ENCODE measurements at places on chromosomes 2 and 18. TPM values are rescaled to one million over a fixed set of nuclear protein-coding genes. Genes with fewer than 3 reads are reported as not detected.

Gene TNFRSF11A
- total RNA-seq, result 9.3 TPM

Gene CD8B2
- 0.11 TPM for total RNA-seq

Gene COL4A4
- not detected for total RNA-seq

Gene PCARE
- total RNA-seq, result not detected

Gene TMEM200C
- total RNA-seq, result not detected

Gene VWC2L
- total RNA-seq, result not detected

Gene WDR35
- 6.2 TPM for total RNA-seq

Gene SCTR
- total RNA-seq, result not detected

Gene HOXD13
- not detected for total RNA-seq

Gene POTEJ
- not detected for total RNA-seq

Gene CREG2
- total RNA-seq, result not detected

DNA sequence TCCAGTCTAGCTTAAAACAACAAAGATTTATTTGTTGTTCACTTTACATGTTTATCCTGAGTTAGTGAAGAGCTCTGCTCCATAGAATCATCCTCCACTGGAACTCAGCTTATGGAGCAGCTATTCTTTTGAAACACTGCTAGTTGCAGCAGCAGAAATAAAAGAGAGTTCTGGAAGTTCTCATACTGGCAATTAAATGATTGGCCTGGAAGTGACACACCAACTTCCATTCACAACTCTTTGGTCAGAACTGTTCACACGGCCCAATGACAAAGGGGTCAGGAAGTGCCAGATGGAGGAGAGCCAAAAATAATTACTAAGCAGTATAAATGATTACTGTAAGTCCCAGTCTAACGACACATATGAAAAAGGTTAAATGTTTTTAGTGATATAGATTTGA lies 39.1 kb downstream of the FBXO11 start:
- DNase-seq, result no peak

DNA sequence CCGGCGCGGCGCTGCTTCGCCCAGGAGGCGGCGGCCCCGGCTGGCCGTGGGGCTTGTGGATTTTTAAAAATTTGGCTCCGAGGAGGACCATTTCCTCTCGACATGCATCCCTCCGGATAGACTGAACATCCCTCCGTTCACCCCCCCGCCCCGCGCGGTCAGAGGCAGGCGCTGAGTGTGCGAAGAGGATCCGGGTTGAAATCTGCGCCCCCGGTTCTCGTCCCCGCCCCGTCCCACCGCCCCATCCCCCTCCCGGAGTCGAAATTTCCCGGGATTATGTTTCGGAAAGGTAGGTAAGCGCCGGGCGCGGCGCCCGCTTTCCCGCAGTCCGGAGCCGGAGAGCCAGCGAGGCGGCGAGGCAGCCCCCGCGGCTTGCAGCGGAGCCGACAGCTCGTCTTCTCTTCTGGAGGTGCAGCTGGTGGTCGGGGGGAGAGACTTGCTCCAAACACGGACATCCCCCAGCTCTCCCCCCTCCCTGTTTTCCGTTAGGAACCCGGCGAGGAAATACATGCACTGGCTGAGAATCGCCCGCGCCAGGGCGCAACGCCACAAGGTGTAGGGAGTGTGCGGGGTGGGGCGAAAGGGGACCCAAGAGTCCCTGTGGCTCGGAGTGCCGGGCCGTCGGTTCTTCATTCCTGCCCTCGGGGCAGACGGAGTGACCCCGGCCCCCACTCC lies at the start of gene PRKCE:
Gene PRKCE (plus strand): TSS at position 261 of the 675 bp plus-strand sequence.
- peak; percentile 72 for DNase-seq

GRCh38 chr2:43605079-43605655 lies 9.3 kb upstream of the THADA start:
- peak; percentile 60 for DNase-seq

DNA sequence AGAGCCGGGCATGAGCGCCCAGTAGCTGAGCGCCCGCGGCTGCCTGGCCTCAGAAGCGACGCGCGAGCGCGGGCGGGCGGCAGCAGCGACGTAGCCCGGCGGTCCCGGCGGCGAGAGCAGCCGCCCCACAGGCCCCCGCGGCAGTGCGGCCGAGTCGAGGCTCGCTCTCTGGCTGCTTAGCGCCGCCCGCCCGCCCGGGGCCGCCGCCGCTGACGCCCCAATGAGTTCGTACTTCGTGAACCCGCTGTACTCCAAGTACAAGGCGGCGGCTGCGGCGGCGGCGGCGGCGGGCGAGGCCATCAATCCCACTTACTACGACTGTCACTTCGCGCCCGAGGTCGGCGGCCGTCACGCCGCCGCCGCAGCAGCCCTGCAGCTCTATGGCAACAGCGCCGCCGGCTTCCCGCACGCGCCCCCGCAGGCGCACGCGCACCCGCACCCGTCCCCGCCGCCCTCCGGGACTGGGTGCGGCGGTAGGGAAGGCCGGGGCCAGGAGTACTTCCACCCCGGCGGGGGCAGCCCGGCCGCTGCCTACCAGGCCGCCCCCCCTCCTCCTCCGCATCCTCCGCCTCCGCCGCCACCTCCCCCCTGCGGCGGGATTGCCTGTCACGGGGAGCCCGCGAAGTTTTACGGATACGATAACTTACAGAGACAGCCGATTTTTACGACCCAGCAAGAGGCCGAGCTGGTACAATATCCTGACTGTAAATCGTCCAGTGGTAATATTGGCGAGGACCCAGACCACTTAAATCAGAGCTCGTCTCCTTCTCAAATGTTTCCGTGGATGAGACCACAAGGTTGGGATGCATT lies 847 bp downstream of the HOXD8 start:
- DNase-seq, result peak; percentile 54

DNA sequence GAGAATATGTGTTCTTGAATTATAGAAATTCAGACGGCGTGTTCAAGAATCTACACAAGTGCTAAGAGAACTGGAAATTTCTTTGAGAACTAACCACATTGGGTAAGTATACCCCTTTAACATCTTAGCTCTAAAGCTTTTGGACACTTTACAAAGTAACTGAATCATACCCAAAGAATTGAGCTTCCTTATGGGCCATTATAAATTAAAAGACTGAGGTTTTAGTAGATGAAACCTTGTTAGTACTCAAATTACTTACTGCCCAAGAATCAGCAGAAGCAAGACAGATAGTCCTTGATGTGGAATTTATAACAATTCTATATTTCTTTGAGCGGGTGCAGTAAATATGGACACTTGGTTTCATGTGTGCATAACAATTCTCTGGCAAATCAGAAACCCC lies 168.3 kb downstream of the PRPF40A start:
- no peak for DNase-seq

- no peak for DNase-seq
Measured at GRCh38 chr2:47161475-47161874, 6.4 kb upstream of the STPG4 start.

DNA sequence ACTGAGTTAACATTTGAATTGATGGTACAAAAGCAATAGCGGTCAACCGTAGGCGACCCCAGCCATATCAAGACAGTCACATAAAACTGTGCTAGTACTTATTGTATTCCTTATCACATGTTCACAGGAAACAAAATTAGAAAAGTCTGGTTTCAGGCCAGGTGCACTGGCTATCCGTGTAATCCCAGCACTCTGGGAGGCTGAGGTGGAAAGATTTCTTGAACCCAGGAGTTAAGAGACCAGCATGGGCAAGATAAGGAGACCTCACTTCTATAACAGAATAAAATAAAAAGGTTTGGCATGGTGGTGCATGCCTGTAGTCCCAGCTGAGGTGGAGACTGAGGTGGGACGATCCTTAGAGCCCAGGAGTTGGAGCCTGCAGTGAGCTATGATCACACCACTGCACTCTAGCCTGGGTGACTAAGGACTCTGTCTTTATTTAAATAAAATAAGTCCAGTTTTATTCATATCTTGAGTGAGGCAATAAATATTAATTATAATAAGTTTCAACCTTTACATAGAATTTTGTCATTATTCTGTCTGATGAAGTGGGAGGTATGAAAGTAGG lies 84.1 kb upstream of the RGPD4 start:
- DNase-seq, result no peak

GRCh38 chr2:210399440-210400041 lies 77.0 kb downstream of the LANCL1 start:
- DNase-seq, result no peak

DNA sequence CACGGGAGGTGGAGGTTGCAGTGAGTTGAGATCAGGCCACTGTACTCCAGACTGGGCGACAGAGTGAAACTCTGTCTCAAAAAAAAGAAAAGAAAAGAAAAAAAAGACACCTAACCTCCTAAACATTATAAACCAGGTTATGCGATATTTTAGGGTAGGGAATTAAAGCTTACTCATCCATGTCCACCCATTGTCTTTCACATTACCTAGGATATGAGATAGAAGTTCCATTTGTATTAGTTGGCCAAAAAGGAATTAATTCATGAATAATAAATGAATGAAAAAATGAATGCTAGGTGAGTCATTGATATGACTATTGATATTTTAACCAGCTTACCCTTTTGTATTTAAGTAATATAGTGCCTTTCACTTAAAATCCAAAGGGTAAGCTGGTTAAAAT lies 132.9 kb downstream of the FAM161A start:
- no peak for DNase-seq

DNA sequence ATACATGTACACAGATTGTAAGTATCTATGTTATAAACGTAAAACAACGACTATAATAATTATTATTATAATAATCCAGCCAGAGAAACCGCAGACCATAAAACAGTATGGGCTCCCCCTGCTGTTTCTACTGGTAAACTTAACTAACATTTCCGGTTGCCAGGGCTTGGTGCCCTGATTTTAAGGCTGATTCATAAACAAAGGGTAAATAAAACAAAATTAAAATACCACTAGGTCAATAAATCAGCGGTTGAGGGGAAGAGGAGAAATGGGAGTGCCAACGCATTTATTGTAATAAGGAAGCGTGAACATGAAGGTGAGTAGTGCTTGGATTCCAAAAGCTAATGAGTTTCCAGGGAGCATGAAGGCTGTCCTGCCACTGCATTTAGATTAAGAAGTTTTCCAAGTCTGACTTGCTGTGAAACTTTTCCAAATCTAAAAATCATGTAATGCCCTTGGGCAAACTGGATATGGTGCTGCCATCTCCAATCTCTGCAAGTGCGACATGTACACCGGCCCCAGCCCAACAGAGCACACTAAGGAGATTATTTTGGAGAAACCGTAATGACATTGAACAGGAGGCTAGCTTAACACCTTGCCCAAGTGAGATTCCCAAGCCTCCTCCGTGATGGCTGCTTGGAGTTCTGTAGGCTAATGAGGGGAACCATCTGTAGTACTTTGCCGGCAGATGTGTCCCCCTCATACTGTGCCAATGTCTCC lies 50.7 kb upstream of the HNRNPA3 start:
- DNase-seq, result peak; percentile 22

- DNase-seq, result no peak
Measured at GRCh38 chr2:206368933-206369569, 74.3 kb upstream of the ADAM23 start.

- no peak for DNase-seq
Measured at GRCh38 chr2:3107567-3107966, 270.1 kb downstream of the EIPR1 start.

- DNase-seq, result no peak
Measured at GRCh38 chr2:17319090-17319489, 199.2 kb downstream of the RAD51AP2 start.

DNA sequence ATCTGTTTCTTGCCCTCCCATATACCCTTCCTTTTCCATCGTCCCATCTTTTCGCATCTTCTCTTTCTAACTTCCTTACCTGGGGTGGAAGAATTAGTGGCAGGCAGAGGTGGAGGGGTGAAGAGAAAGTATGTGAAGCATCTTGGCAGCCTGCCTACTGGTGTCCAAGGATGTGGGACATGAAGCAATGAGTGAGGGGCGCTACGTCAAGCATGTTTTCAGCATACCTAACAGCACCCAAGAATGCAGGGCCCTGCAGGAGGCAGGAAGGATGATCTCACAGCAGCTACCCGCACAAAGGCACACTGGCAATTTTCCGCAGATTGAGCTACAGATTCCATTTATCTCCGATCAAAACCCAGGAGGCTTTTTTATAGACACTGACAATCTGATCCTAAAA lies 42.2 kb downstream of the METTL4 start:
- DNase-seq, result no peak

DNA sequence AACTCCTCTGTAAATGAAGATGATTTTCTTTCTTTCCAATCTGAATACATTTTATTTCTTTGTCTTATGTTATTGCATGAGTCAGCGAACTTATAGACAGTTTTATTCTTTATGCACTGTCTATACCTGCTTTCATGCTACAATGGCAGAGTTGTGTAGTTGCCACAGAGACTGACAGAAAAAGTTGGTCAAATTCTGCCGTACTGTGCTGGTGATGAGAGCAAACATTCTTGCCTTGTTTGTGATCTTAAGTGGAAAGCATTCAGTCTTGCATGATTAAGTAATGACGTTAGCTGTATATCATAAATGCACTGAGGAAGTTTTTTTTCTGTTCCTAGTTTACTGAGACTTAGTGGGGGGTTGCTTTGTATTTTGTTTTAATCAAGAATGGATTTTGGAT lies 32.9 kb downstream of the ZC3H15 start:
- DNase-seq, result no peak

DNA sequence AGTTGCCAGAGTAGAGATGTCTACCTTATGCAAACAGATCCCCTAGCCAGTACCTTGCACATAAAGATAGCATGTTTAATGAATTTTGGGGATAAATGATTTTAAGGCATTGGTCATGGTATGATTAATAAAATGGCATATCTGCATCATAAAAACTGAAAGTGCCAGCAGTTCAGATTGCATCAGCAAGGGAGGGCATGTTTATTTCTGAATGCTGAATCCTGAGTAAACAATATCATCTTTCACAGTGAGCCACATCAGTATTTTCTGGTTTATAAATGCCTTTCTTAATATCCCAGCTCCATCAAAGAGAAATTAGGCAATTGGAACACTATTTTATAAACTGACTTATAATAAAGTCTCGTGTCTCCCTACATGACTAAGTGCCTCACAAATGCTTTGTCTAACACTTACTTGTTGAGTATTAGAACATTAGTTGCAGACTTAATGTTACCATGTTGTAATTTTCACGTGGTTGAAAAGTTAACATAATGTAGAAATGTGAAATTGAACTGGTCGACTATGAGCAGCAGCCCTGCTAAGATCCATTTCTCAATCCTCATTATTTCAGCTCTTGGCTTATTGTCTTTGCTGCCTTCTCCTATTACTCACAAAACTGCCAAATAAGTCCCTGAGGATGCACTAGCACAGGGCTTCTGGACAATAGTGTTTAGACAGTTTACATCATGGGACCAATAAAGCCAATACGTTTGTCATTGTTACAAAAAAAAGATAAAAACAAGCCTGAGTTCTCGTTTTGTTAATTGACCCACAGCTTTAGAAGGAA lies 48.0 kb downstream of the LANCL1 start:
- no peak for DNase-seq

GRCh38 chr18:45792506-45793263 lies 32.8 kb upstream of the SIGLEC15 start:
- no peak for DNase-seq

- no peak for DNase-seq
Measured at GRCh38 chr2:171703574-171704347, 16.5 kb downstream of the DYNC1I2 start.

- no peak for DNase-seq
Measured at GRCh38 chr2:3033315-3033714, 344.3 kb downstream of the EIPR1 start.

DNA sequence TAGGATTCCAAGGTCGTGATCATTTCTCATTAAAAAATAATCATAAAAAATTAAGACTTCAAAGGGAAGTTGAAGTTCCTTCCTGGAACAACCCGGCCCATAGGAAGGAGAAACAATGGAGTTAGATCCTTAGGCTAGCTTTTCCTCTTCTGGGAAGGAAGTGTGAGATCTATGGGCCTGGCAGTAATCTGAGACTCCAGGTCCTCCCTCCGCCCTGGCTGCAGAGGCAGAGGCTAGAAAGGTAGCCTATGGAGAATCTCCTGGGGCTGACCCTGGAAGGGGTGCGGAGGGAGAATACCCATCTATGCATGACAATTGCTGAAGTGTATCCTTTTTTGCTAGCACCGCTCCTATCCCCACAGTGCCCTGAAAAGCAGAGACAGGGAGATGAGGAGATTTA lies 37.9 kb downstream of the TRIB2 start:
- no peak for DNase-seq
